GM03348 (cell line): ENCODE measurements at places on chromosomes 3 and 15.

- peak; percentile 59 for DNase-seq
Measured at GRCh38 chr15:70867911-70868467, 14.0 kb upstream of the LARP6 start.

DNA sequence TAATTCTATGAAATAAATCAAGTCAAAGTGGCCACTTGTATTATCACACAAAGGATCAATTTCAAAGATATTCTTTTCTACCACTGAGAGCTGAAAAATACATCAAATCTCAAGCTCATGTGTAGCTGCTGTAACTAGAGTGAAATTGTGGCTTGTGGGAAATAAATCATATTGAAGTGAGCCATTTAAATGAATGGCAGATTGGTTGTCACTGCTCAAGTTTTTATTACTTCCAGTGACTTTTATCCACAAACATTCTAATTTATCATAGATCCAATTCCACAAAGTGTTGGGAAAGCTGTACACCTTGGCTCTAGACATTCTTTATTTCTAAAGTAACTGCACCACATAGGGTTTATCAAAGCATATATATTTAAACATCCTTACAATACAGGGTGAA is 285.4 kb downstream of the CNTN3 start:
- DNase-seq, result no peak

DNA sequence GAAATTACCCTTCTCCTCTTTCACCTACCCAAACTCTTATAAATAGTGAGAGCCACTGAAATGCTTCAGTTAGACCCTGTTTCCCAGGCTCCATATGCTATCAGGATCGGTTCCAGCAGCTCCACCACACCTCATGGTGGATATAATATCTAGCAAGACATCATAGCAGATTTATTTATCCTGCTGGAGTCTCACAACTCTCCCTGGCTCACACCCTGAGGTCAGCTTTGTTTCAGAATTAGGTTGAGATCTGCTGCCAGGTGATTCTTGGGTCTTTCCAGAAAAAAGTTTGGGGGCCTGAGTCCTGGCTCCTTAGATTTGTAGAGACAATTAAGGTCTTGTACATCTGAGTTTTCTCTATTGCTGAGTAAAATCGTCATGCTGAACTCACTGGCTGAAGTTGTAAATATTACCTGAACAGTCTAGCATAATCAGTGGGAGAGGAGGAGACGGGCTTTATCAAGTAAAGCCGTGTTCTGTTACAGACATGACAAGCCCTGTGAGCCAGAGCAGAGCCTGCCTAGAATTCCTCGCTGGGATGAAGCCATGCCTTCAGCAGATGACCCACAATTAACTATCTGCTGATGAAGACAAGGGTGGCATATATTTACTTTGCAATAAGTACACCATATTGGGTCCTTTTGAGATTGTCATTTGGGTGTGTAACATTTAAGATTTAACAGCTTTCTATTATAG is 131.6 kb downstream of the STAC start:
- no peak for DNase-seq

DNA sequence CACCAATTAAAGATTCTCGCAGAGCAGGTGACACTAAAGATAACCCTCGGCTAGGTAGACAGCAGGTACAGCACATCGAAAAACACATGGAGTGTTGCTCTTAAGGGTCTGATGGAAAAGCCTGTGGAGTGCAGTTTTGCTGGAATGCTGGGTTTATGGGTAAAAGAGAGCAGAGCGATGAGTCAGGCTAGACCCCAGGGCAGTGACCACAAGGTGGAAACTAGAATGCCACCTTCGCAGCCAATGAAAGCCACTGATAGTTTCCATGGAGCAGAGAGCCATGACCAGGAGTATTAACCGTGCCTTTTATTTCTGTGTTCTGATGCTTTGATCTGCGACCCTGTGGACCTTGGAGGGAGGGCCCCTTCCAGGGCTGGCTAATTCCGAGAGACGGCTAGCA is 149.8 kb downstream of the GABRB3 start:
- DNase-seq, result no peak

DNA sequence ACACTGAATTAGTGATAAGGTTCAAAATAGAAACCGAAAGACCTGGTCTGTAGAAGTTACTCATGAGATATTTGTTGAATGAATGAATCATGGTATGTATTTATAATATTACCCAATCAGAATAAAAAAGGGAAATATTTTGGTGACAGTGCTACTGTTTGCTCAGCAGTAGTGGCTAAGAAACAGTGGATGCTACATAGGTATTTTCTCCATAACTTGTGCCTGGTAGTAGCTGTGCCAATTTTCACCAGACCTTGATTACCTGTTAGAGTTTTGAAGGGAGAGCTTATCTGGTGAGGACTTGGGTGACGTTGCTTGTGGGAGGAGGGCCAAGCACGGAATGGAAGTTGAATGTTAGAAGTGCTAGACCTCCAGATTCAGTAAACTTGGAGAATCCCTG is 14.3 kb downstream of the LIMD1 start:
- no peak for DNase-seq

- DNase-seq, result peak; percentile 8
Measured at GRCh38 chr3:104878395-104878794, 488.3 kb upstream of the ALCAM start.

DNA sequence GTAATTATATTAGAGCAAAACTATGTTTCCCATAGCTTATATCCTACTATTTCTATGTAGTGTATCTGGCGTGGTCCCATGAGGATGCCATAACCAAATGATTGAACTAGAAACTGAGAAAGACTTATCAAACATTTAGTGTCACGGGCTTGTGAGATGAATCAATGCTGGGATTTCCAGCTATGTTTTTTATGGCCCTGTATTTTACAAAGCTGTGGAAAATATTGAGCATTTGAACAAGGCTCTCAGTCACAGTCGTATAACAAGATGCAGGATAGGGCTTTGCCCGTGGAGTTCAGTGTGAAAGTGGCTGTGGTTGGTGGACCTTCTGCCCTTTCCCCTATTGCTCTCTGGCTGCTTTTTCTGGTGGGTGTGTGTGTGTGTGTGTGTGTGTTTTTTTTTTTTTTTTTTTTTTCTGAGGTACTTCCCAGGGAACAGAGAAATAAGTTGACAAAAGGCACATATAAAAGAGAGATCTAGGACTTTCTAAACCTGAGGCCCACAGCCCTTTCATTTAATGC is 60.7 kb downstream of the CACNA1D start:
- no peak for DNase-seq

GRCh38 chr3:69240651-69241568 is 118.5 kb upstream of the LMOD3 start:
- DNase-seq, result no peak

DNA sequence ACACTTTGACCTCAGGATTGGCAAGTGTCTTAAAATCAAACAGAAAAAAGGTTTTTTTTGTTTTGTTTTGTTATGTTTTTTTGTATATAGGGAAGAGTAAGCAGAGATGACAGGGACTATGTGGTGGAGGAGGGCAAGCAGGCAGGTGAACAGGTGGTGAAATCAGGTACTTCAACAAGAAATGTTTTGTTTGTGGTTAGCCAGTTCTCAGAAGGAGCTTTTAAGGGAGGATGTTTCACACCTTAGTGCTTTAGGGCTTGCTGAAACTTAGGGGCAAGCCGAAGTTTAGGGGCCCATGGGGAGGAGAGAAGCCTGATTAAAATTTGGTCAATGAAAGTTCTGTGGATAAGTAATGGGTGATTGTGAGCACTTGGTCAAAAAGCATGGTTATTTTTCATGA is 370.7 kb upstream of the SLCO3A1 start:
- DNase-seq, result no peak

- DNase-seq, result no peak
Measured at GRCh38 chr3:43817825-43818224, 127.1 kb downstream of the ABHD5 start.

GRCh38 chr3:109242187-109242523 is 74.2 kb downstream of the DPPA2 start:
- DNase-seq, result no peak

- no peak for DNase-seq
Measured at GRCh38 chr3:6448011-6448410, 412.9 kb upstream of the GRM7 start.

DNA sequence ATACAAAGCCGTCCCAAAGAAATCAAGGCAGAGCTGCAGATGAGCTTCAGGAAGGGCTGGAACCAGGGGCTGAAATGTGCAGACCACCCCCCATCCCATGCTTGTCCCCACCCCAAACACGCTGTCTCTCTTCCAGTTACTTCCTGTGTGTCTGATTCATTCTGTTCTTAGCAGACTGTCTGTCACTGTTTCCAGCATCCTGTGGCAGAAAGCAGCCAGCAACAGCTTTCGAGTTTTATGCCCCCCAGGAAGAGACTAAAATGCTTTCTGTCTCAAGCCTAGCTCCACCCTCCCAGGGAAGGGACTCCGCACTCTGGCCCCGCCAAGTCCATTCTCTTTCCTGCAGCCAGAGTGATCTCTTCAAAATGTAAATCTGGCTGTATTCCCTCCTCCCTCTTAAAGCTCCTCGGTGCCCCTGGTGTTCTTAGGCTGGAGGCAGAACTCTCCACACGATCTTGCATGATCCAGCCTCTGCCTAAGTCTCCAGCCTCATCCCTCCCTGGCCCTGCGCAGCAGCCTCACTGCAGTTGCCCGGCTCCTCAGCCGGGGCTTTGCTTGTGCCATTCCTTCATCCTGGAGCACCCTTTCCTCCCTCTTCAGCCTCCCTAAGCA is 41.5 kb downstream of the HRH1 start:
- peak; percentile 55 for DNase-seq

GRCh38 chr15:38440353-38441129 is 13.4 kb upstream of the FAM98B start:
- DNase-seq, result peak; percentile 63

- no peak for DNase-seq
Measured at GRCh38 chr15:87724330-87724729, 532.2 kb downstream of the NTRK3 start.

- DNase-seq, result peak; percentile 46
Measured at GRCh38 chr3:151460228-151460627, 633 bp downstream of the IGSF10 start.

DNA sequence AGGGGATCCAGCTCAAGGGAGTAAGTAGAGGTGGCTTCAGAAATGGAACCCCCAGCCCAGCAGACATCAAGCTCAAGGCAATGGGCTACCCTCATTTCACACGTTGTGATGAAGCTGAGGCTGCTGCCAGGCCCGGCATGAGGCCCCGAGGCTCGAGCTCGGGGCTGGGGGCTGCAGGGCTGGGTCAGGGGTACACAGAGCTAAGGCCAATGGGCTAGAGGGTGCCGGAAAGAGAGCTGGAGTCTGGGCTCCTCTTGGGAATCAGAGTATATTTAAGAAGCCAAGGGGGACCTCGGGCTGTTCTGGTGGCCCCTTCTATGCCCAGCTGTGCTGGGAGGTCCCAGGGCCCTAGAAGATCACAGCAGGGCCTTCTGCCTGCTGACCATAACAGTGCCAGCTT is 7.4 kb downstream of the PRSS50 start:
- no peak for DNase-seq

GRCh38 chr3:43870844-43871626 is 180.3 kb downstream of the ABHD5 start:
- DNase-seq, result no peak

GRCh38 chr3:149575961-149576564 is 81.8 kb downstream of the WWTR1 start:
- peak; percentile 83 for DNase-seq

- peak; percentile 75 for DNase-seq
Measured at GRCh38 chr15:84878504-84878903, 6.0 kb upstream of the SLC28A1 start.

DNA sequence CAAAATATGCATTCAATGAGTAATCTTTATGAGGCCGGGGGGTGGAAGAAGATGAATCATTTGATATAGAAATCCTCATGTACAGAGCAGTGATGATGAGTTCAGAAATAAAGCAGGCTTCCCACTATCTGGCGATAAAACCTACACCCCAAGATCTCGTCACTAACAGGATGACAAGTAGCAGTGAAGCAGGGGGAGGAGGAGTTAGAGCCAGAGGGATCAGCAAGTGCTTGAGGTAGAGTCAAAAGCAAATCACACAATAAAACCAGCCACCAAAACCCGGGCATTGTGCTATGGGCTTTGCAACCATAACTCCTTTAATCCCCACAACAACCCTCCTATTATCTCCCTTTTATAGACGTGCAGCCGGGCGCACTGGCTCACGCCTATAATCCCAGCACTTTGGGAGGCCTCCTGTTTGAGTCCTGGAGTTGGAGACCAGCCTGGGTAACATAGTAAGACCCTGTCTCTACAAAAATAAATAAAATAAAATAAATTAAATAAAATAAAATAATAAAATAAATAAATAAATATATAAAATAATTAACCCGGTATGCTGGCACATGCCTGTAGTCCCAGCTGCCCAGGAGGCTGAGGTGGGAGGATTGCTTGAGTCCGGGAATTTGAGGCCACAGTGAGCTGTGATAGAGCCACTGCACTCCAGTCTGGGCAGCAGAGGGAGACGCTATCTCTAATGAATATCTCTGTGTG is 53.0 kb downstream of the STARD5 start:
- no peak for DNase-seq

- DNase-seq, result peak; percentile 87
Measured at GRCh38 chr3:20039765-20040547, at the start of gene KAT2B. Gene KAT2B, plus strand, starts transcription at chr3:20040446. Its CDS starts 32 bp downstream, at chr3:20040478.
